ENCODE measurements at places on chromosomes 2 and 18.

DNA sequence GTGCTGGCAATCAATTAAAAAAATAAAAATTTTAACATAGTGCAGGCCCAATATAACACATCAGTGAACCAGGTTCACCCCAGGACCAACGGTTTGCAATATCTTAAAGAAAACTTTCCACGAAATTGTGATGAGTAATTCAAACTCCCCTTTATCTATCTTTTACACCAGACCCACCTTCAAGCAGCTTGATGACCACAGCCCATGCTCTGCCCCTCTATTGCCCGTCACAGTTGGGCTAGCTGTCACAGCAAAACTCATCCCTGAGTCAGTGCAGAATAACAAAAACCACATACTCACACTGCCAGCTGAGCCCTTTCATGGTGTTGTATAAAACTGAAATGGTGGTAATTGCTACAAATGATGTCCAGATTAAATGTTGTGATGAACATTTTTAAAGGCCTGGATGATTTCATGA is 112.5 kb upstream of the CREB1 start:
- no peak for DNase-seq

DNA sequence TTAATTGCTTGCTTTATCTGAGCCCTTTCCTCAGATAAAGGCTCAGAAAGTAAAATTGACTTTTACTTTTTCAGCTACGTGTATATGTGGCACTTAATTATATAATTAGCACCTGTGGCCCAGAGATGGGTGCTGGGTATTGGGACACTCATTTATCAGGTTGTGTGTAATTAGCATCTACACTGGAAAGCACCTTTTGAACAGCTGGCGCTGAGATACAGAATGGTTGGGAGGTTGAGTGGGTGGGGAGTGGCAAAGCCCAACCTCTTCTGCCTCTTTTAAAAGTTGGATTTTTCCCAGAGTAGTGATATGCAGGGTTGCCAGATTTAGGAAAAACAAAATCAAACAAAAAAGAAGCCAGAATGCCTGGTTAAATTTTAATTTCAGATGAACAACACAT is 23.9 kb downstream of the SPTBN1 start:
- no peak for DNase-seq

DNA sequence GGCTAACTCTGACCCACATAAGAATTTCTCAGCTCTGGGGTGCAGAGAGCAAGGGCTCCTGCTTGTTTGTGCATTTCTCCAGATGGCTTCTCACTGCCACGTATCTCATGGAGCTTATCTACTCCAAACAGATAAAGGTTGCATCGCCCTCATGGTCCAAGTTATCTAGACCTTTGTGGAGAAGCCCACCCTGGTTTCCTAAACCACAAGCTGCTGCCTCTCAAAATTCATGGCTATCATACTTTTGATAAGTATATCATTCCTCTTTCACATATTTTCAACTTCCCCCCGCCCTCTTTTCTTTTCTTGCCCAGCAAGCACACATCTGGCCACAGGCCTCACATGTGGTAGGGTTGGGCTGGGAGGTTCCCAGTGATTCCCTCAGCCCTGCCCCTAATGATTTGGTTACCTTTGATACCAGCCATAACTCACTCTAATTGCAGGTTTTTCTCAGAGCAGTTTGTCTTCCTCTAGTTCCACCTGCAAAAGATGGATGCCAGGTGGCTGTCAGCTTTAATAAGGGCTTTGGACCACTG is 146.0 kb downstream of the RHBDD1 start:
- DNase-seq, result no peak

DNA sequence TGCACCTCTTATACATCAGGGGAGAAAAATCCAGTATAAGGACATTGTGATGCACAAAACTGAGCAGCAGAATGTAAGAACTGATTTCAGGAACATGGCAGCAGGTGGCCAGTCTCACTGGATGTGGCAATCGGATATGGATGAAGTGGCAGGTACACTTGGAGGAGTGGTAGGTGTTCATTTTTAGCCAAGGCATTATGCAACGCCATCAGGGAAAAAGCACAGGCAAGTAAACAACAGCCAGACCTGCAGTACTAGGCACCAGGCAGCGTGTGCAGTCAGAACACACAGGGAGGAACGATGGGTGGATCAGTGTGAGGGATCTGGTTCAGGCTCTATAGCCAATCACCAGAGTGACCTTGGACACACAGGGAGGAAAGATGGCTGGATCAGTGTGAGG is 77.4 kb upstream of the GCFC2 start:
- DNase-seq, result no peak

DNA sequence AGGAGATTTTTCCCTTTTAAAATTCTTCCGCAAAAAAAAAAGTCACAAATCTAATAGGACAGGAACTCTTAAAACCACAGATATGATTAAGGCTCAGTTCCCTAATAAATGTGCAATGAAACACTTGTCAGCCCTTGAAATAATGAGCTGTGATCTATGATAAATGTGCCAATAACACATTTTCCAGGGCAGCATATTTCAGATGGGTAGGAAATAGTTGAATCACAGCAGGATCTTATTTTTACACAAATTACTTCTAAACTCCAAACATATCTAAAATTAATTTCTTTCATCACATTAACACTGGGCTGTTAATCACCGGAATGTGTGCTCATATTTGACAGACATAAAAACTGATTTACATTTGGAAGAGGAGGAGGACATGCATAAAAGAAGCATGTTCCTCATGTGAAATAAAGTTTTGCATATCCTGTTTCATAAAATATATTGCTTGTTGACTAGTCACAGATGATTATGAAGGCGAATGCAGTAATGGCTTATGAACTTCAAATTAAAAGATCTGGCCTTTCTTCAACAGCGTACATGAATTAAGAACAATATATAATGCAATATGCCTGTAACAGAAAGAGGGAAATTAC is 281.4 kb downstream of the PAX3 start:
- no peak for DNase-seq

- DNase-seq, result no peak
Observed at GRCh38 chr2:15601681-15602080, 10.0 kb downstream of the DDX1 start.

GRCh38 chr2:34705551-34706247 is 1106.6 kb upstream of the FAM98A start:
- no peak for DNase-seq

DNA sequence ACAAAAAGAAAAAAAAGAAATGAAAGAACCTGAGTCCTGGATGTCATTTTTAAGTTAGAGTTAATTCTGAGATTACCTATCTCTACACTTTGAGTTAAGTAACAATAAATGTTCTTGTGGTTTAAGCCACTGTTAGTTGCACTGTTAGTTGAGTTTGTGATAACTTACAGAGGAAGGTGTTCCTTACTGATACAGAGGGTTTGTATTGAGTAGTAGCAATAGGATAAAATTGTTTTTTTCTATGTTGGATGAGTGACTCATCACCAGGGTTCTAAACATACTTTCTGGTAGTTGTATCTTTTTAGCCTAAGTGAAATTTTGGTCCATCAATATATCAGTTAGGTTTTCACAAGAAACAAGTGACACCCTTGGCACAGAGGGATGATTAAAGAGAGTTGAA is 4.0 kb upstream of the LCLAT1 start:
- no peak for DNase-seq

DNA sequence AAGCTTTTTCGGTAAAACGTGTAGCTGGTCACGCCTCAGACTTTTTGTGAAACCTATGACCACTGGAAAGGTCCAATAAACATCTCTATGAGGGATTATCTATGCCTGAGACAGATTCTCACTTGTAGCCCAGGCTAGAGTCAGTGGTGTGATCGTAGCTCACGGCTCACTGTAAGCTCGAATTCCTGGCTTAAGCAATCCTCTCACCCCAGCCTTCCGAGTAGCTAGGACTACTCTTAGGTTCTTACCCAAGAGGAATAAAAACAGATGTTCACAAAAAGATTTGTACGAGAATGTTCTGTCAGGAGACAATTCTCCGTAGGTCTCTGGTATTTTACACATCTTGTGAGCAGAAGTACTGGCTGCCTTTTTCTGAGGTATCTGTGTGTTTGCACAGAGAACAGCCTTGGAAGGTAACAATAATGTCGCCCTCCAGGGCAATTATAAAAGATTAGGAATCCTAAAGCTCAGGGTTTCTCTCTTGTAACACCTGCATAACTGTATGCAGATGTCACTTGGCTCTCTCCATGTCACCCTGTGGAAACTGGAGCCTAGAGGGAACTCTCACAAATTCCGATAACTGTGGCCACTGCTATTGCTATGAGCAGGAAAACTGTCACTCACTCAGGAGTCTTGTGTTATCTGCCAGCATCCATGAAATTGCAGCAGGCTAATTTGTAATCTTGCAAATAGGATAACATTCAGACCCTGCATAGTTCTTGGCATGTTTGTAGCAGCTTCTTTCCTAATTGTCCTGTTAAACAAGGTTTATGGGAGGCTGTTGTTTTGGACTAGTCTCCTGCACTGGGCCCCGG is 25.5 kb upstream of the RALBP1 start:
- DNase-seq, result no peak

DNA sequence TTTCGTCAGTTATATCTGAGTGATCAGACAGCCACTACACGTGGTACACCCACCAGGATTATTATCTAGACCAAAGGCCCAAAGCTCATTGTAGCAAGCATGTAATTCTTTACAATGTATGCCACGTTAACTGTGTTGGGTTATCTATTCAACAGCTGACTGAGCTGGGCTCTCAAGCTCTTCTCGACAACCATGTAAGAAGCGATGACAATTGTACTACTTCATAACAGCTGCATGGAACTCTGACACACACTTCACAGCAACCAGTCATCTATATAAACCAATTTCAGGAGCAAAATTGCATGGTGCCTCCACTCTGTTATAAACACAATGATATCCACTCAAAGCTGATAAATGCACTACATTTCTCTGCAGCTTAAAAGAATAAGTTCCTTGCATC is 701.8 kb downstream of the NR4A2 start:
- no peak for DNase-seq

DNA sequence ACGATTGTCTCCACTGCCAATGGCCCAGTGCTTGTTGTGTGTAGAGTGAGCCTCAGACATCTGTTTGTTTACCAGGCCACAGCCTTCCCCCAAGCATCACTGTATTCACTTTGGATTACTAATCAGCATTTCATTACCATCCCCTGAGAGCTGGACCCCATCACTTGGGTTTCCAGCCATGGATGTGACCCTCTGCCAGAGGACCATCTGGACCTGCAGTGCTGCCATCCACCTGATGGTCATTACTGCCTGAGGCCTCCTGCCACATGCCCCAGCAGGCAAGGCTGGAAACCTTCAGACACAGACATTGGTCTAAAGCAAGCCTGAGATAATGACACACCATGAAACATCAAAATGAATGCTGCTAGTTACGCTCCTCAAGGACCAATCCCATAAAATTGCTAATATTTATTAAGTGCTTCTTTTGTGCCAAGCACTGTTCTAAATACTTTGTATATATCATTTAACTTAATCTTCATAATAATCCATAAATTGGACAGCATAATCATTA is 2096.3 kb upstream of the CELF4 start:
- DNase-seq, result no peak

DNA sequence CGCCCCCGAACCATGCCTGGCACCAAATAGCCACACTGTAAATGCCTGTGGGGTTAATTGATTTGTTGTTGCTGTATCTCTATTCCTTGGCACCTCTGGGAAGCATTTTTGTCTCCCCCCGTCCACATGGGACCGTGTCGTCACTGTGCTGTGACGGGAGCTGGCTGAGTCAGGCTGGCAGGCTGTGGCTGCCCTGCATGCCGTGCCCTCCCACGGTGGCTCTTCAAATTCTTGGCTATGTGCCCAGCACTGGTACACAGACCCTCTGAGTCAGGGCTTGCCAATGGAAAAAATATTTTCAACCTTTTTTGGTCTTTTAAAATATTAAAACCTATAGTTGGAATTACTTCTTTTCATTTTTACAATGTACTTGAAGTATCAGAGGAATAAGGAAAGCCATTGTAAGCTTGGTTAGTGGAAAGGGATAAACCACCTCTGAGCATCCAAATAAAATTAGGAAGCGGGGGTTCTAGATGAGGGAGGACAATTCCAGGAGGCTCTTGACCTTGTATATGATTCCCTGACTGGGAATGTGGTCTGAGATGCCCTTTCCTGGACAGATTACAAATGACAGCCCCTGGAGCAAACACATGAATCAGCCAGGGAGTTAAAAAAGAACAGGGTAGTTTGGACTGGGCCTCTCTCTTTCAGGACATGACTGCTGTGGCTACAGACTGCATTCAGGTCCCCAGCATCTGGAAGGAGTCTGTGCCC is 59.4 kb downstream of the DGKD start:
- DNase-seq, result no peak

DNA sequence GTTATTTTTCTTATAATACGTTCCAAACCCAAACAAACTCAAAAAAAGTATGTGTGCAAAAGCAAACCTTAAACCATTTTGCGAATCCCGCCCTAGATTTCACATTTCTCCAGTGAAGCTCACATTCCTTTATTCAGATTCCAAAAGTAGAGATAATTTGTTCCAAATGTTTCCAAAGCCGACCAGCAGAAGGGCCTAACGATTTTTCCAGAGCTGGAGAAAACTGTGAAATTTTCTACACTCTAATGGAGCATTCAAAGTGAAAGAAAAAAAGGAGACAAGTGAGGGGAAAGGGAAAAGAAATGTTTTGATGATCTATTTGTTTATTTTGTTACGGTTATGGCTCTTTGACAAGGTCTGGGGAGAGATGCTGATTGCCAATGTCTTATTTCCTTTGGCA is 286.5 kb upstream of the SLC14A2 start:
- DNase-seq, result no peak

GRCh38 chr2:74577448-74577847 is 22.9 kb downstream of the DOK1 start:
- no peak for DNase-seq

- no peak for DNase-seq
Observed at GRCh38 chr2:29698216-29698615, 223.2 kb downstream of the ALK start.

GRCh38 chr18:816869-817268 is 4.8 kb upstream of the YES1 start:
- no peak for DNase-seq

DNA sequence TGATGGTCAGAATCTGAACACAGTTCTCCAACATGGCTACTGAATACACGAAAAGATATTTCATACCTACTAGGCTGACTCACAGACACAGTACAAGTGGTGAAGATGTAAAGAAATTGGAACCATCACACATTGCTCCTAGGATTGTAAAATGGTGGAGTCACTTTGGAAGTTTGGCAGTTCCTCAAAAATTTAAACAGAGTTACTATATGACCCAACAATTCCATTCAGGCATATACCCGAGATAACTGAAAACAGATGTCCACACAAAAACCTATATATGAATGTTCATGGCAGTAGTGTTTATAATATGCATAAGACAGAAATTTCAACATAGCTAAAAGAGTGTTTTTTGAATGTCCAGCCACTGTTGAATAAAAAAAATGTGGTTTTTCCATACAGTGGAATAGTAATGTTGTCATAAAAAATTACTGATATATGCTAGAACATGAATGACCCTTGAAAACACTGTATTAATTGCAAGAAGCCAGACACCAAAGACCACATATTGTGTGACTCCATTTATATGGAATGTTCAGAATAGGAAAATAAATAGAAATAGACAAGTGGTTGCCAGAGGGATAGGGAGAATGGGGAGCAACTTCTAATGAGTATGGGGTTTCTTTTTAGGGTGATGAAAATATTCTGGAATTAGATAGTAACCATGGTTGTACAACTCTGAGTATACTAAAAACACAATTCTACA is 10.1 kb downstream of the RMP24 start:
- DNase-seq, result no peak

GRCh38 chr2:38155015-38155414 is 79.1 kb upstream of the CYP1B1 start:
- DNase-seq, result no peak
